ENCODE measurements at places on chromosomes 2 and 18.
A peak's percentile ranks its signal among the peaks of the same experiment; 100 is the strongest.

DNA sequence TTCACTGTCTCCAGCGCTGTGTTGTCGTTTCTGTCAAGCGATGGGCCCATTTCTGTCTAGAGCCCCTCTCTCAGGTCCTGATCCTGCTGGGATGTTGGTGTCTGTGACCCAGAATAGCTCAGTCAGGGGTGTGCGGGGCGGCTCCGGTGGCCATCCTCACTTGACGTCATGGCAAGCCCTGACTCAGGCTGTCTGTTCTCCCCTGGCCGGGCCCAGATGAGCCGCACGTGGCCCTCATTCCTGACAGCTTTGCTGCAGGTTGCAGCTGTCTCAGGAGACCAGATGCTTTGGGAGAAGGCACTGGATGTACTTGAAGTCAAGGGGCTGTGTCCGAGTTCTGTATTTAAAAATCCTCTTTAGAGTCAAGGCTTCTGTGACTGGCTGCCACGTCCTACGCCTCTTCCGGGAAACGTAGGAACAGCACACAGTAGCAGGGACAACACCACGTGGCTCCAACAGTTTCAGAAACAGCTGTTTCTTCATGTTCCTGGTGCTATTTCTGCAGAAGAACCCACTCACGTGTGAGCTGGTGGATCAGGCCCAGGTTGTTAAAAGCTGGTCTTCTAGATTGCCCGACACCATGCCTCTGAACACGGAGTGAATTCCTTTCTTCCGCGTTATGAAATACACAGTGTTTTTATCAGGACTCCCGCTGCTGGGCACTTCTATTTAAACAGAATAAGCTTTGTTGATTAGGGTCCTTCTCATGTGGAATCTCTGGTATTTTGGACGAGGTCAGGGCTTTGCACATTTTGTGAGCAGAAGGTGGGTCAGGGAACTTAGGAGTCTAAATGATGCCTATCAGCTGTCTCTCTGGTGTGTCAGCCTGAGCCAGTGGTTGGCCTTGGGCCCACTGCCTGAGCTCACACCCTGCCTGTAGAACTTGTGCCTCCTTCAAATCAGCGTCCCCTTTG is 28.3 kb upstream of the NTSR2 start:
- peak; percentile 68 for DNase-seq

DNA sequence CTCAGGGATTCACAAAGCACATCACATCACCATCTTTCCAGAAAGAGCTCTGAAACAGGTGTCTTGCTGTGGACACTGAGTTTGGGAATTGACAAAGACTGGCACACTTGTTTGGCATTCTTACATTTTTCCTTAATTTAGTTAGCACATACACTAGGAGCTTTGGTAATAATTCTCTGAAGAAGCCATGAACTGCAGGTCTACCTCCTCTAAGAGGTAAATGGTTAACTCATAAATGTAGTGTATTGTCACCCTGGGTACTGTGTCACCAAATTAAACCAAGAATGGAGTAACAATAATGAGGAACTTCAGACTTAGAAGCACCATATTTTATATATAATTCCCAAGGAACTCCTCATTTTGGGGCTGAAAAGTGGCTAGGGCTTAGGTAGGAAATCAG is 22.6 kb downstream of the EIF4E2 start:
- DNase-seq: no peak

- no peak for DNase-seq
Observed at GRCh38 chr2:9322576-9322975, 100.8 kb downstream of the ITGB1BP1 start.

- peak; percentile 23 for DNase-seq
Observed at GRCh38 chr2:138787053-138787666, 7.0 kb upstream of the NXPH2 start.

GRCh38 chr2:191625016-191625415 is 52.9 kb upstream of the NABP1 start:
- no peak for DNase-seq

- no peak for DNase-seq
Observed at GRCh38 chr2:196337208-196337953, 166.0 kb upstream of the STK17B start.

DNA sequence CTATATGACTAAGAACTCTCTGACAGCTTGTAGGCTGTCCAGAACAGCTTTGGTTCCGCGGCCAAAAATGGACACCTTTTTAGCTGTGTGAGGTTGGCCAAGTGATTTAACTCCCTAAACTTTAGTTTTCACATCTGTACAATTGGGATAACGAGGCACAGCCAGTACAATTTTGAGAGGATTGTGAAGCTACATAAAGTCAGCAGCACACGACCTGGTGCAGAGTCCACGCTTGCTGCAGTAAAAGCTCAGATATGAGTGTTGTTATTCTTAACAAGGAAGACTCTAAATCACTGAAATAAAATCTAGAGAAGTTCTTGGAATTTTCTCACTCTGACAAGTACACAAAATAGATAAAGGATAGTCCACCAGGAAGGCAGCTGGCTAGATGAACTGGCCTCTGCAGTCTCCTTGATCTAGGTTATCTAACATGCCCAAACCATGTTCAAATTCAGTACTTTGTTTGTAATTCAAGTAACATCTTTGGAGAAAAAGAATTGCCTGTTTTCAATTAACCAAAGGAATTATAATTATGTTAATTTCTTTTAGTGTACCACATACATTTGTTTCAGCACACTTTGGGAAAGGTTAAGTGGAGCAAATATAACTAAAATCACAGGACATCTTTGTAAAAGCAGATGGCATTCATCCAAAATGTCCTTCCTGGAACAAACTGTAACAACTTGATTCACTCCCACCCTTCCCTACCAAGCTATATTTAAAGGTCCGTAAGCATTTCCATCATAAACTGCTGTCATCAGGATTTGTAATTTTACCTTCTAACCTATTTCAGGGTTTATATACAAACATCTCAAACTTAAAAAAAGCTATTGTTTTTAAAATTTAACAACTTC is 201.7 kb upstream of the STK17B start:
- DNase-seq: peak; percentile 24

- peak; percentile 65 for DNase-seq
Observed at GRCh38 chr2:205698286-205699268, 16.3 kb downstream of the NRP2 start.

DNA sequence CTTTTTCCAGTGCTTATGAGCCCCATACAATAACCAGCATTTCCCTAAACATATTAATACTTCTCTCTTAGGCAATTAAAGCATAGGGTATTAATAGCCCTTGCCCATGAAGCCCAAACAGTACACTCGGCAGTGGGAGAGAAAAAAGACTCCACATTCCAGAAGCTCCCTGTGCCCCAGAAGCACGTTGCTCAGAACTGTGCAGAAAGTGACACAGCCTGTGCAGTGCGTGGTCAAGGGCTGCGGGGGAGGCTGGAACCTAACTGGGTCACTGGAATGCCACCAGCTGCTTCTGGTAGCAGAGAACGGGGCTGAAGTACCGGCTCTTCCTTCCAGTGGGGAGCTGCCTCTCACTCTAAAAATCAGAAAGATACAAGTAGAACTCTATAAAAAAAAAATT is 32.7 kb downstream of the EIPR1 start:
- DNase-seq: no peak

GRCh38 chr18:3706279-3707097 is 256.5 kb downstream of the TGIF1 start:
- no peak for DNase-seq

DNA sequence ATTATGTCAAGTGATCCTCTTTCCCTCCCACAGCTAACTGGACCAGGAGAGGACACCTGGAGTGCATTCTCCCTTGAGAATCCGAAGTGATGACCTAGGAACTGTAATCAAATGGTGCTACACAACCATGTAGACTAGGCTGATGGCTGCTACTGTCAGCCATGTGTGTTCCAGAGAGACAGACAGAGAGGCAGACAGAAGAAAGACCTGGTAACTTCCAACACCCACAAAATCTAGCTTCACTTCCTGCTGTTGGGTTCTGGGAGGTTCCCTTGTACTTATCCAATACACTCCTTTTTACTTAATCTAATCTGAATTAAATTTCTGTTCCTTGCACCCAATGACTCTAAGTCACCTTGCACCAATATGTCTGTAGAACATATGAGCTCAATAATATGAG is 72.3 kb downstream of the AAK1 start:
- DNase-seq: no peak

GRCh38 chr2:54839461-54840255 is 116.2 kb downstream of the EML6 start:
- DNase-seq: no peak

DNA sequence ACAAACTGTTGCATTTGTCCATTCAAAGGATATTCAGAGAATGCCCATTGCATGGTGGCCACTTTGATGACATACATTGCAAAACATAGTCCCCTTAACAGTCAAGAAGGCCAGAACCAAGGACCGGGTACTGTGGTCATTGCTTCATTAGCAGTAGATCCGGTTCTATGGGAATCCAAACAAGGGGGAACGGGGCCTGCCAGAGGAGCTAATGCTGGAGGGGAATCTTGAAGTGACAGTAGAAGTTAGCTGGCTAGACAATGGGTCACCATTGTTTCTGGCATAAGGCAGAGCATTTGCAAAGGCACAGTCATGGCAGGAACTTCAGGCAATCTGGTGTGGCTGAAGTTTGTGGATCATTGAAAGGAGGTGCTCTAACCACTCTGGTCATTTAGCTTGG is 279.7 kb downstream of the SS18 start:
- no peak for DNase-seq

DNA sequence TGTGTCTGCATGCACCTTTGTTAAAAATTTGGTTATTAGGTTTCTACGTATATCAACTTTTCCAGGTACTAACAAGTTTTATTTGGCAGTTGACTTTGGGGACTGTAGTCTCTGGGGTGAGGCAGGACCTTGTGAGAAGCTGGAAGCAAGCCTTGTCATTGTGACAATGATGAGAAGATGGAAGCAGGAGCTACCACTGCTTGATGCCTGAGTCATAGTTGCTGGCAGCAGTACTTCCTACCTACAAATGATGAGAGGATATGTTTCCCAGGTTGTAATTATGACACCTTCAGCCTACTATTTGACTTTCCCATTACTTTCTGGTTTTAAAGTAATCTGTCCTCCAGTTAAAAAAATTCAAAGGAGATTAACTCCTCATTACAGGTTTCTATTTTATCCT is 516.3 kb downstream of the NRXN1 start:
- DNase-seq: no peak

DNA sequence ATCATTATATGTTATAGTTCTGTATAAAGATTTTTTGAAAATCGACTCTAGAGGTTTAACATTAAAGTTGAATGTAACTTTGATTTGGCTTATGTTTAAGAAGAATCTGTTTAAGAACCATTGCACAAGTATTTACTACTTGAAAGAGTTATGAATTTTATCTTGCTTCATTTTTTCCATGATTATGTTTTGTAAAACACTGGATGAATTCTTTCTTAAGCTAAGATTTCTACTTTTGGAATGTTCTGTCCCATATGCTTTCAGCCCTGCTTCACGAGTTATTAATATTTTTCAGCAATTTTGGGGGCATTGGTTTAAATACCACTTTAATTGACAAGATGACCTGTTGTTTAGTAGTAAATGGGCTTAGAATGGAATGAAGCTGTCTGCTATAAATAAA is 56.7 kb upstream of the STON1 start:
- DNase-seq: no peak

- no peak for DNase-seq
Observed at GRCh38 chr2:193315428-193316091, 1120.8 kb upstream of the TMEFF2 start.

- DNase-seq: no peak
Observed at GRCh38 chr2:182496596-182496995, 69.8 kb upstream of the PDE1A start.

DNA sequence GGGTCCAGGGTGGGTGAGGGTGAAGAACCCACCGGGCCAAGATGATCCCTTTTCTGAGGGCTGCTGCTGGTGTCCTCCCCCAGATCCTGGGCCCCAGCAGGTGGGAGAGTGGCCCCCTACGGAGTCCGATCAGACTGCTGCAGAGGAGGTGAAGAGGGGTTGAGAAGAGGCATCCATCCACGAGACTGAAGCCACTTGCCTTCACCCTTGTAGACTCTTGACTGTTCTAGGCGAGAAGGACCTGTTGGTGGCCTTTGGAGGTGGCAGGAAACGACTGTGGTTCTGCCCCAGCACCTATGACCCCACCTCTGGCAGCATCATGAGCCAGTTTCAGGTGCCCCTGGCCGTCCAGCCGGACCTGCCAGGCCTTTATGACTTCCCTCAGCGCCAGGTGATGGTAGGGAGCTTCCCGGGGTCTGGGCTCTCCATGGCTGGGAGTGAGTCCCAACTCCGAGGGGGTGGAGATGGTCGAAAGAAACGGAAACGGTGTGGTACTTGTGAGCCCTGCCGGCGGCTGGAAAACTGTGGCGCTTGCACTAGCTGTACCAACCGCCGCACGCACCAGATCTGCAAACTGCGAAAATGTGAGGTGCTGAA is 1.5 kb downstream of the TET3 start:
- DNase-seq: no peak

GRCh38 chr18:3184275-3184963 is 35.3 kb downstream of the MYOM1 start:
- no peak for DNase-seq

GRCh38 chr2:181972431-181973170 is 13.1 kb upstream of the PPP1R1C start:
- peak; percentile 36 for DNase-seq

GRCh38 chr2:146615778-146616177 is 1229.1 kb upstream of the ACVR2A start:
- no peak for DNase-seq

- no peak for DNase-seq
Observed at GRCh38 chr2:102186791-102187495, at the start of gene IL1RL2. TSS of gene IL1RL2 (plus strand) at chr2:102187023. CDS start at chr2:102187868, 845 bp downstream.

DNA sequence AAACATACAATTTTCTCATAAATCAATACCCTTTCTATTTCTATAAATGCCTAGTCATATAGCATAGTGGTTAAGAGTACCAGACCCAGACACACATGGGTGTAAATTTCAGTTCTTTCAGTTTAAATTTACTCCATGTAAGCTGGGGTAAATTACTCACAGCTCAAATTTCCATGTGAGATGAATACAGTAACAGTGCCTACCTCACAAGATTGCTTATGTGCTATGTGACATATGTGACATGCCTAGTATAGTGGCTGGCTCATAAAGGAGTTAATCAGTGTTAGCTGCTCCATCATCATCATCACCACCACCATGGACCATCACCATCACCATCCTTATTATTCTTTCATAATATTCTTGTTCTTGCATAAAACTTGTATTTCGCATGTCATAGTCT is 61.6 kb upstream of the CD302 start:
- DNase-seq: no peak
